ENCODE measurements at places on chromosomes 2 and 18.

DNA sequence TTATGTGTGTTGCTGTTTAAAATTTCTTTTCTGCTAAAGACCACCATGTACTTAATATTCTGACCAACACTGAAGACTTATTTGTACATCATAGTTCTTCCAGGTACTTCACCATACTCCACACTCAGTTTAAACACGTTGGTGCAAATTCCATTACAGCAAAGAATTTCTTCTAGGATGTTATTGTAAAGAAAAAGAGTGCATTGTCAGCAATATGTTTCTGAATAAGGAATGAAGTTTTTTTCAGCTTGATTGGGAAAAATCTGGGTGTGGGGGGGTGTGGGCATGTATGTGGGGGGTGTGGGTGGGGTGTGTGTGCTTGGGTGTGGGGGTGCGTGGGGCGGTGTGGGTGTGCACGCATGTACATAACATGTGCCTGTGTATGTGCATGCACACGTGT, 164.1 kb downstream of the PTGR3 start:
- no peak for DNase-seq

DNA sequence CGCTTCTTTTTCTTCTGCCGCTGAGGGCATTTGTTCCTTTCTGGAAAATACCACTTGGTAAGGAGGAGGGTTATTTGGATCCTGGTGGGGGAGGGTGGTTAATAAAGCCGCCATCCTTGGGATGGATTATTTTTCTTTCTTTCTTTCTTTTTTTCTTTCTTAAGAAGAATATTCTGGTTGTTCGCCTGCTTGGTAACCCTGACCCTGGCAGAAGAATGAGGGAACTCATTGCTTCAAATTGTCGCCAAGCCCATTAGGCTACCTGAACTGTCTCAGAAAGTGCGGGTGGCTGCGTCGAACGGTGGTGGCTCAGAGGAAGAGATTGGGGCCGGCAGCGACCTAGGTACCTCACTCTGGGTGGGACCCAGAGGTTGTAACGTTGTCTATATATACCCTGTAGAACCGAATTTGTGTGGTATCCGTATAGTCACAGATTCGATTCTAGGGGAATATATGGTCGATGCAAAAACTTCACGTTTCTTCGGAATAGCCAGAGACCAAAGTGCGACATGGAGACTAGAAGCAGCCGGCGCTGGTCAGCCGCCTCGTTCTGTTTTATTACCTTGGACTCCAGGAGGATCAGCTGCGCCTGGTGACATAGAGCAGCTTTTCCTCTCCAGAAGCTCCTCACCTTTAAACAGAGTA, 1.3 kb upstream of the HOXD4 start:
- no peak for DNase-seq

DNA sequence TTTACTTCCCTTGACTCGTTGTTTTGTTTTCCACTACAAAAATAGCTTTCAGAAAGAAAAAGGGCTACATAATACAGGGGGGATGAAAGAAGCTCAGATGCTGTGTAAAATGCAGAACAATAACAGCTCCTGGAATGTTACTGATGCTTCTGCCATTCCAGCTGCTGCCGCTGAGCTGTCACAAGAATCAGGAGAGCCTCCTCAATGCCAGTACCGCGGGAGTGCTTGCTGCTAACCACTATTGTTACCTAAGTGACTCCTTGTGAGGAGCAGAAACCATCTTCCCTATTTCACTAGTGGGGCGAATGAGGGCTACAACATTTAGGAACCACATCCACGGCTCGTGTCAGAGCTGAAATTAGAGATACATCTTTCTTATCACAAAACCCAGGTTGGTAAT, 384.8 kb downstream of the GALR1 start:
- no peak for DNase-seq

DNA sequence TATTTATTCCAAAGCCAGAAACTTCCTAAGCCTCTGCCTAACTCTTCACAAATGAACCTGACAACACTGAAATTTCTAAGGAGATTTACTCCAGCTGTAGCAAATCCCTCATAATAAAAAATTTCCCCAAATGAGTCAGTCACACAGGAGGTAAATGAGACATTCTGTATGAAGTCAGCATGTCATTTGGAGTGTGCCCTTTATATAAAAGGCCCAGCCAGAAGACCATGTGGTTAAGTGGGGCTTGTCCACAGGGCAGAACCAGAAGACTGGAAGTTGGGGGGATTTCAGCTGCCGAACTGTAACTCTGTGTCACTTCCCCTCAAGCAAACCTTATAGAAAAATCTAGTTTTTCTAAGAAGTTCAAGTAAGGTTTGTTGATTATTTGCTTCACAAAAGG, 30.2 kb downstream of the NRP2 start:
- DNase-seq = no peak
